ENCODE measurements at places on chromosomes 3 and 15. TPM values are rescaled to one million over a fixed set of nuclear protein-coding genes. Genes with fewer than 3 reads are reported as not detected.

The KPNA4 gene
- total RNA-seq = 30.9 TPM

The SI gene
- total RNA-seq = not detected

The EPB42 gene
- total RNA-seq = not detected

The SLC28A2 gene
- not detected for total RNA-seq

The MAP1A gene
- total RNA-seq = 180 TPM
